Right hindlimb (tissue), 1 donor: ENCODE measurements at places on chromosomes 2 and 18.

GRCh38 chr18:3213300-3214059 is 6.3 kb downstream of the MYOM1 start:
- DNase-seq: no peak

DNA sequence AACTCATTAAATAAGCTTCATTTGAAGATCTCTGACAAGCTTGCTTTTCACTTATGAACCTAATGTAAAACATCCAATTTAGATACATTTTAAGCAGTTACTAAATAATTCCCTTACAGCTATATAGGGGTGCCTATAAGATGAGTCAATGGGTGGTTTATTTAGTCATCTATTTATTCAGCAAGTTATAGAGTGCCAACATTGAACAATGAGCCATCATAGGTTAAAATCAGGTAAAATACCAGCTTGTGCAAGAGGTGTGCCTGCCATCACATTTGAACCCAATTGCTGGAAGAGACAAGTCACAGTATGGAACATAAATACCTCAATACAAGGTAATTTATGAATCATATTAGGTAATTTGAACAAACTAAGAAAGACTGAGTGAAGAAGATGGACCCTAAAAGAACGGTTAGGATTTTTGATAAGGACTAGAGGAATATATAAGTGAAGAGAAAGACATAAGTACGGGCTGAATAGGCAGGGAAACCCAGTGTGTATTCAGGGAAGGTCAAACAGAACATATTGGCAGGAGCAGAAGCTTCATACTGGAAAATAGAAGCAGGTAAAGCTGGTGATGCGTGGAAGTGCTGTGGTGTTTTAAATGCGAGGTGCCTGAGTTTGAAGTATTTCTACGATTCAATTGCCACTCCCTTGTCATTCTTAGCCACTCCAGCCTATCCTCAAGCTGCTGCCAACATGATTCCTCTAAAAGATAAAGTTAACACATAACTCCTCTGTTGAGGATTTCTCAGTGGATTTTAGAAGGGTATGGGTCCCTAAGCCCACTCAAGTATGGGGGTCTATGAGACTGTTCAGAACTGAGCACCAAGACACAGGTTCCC is 18.9 kb upstream of the STAT4 start:
- DNase-seq: no peak

DNA sequence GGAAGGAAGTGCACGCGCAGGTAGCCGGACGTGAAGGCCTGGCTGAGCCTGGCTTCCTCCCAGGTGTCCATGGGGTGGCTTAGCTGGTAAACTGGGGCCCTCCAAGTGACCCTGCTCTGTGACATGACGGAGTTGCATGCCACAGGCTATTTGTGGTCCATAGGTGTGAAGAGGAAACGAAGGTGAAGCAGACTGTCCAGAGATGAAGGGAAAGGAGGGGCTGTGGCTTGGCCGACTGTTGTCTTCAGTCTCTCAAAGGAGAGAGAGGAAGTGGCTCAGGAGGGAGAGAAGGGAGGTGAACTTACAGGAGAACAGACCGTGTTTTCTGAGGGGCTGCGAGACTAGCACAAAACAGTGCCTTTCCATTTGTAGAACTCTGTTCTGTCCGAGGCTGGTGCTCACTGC is 19.3 kb downstream of the INPP5D start:
- DNase-seq: no peak

GRCh38 chr2:96138179-96139145 is at the start of gene ASTL:
Gene ASTL (minus strand): TSS chr2:96138502. CDS start chr2:96138436, 66 bp downstream.
- DNase-seq: no peak

DNA sequence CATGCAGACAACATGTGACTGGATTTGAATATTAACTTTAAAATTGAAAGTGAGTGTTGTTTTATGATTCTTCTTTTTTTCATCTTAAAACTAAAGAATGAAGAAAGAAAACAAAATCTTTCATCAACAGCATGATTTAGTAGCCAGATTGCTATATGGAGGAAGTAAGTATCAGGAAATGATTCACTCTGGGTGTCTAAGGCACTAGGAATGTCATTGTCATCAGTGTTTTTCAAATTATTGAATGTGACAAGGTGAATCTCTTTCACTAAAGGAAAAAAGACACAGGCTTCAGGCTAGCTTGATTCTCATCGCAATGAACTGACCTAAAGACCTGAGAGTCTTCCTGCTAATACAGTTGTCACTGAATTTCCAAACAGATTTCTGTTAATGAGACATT is 430.1 kb downstream of the FBXO15 start:
- no peak for DNase-seq

DNA sequence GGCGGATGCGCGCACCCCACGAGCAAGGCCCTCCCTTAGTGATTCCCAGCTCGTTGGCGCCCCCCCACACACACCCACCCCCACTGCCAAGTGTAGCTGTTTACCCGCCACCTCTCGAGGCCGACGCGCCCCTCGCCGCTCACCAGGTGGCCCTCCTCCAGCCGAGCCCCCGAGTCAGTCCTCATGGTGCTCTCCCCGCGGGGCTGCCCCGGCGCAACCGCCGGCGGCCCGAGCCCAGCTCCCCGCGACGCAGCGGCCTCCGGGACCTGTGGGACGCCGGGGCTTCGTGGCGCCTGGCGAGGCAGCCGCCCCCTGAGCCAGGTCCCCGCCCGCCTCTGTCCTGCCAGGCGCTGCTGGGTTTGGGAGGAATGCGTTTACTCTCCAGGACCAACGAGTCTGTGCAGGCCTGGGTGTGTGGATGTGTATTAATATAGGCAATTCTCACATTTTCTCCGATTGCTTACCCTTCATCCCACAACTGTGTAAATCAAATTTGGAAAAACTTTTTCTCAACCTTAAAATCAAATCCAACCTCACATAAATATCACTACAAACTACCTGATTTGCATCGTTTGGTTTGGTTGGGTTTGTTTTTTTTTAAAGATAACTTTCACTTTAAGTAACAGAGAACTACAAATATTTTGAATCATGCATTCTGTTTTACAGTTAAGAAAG is at the start of gene TMEM237:
TSS of gene TMEM237 (minus strand) at position 288 of the 675 bp plus-strand sequence. CDS start at position 185, 103 bp downstream.
- peak; percentile 71 for DNase-seq

DNA sequence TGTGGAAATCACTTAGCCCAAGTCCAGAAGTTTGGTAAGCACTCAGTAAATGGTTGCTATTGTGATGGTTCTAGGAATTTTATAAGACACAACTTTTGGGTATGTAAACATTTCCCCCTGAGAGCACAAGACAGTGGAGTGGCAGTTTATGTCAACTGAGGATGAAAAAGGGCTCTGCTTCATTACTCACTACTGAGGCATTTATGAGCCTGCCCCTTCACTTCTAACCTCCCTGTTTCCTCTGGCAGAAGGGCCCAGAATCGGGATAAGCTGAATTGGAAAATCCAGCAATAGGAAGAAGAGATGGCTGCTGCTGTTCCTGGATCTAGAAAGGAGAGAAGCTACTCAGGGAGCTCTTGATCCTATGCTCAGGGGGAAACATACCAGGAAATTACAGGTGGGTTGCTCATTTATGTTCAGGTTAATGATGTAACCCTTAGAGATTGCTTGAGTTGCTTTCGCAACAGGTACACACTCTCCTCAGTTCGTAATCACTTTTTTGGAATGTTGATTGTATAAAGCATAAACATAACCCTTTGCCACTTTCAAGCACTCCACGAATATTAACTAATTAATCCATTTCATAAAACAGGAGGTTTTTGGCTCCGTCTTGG is 46.3 kb downstream of the ADCYAP1 start:
- no peak for DNase-seq

DNA sequence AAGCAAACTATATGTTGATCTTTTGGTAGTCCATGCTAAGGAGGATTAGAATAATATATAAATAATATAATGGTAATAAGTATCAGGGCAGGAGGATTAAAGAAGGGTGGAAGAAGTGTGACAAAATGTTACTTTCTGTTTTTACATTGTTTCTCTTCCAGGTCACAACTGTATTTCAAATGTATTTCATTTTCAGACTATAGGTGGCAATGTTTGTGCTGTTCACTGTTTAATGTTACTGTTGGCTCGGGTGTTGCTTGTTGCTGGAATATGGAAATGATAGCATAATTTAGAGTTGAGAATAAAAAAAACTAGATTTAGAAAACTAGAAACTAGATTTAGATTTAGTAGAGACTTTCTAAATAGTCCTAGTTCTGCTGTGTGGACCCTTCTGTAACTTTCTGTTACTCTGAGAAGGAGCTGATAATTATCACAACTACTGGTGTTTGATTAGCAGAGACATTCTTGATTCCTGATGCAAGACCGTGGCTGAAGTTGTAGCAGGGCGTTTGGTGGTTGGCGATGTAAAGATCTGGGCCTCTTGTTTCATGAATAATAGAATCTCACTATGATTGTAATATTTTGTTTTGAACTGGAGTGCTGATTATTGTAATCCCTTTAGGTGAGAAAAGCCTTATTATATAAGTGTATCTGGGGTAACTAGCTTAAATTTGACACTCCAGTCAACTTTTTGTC is 7.9 kb downstream of the NEDD4L start:
- no peak for DNase-seq

DNA sequence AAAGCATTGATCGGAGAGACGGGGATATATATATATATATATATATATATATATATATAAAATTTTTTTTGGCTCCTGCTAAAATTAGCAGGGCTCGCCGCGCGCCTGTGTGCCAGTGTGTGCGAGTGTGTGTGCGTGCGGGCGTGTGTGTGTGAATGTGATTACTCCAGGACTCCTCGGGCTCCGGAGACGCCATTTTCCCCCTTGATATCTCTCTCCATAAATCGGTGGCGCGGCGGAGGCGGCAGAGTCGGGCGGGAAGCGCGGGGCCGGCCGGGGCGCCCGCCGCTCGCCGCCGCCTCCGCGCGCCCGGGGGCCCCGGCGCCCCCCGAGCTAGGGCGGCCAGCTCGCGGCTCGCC is 795 bp upstream of the SETBP1 start:
- peak; percentile 77 for DNase-seq

DNA sequence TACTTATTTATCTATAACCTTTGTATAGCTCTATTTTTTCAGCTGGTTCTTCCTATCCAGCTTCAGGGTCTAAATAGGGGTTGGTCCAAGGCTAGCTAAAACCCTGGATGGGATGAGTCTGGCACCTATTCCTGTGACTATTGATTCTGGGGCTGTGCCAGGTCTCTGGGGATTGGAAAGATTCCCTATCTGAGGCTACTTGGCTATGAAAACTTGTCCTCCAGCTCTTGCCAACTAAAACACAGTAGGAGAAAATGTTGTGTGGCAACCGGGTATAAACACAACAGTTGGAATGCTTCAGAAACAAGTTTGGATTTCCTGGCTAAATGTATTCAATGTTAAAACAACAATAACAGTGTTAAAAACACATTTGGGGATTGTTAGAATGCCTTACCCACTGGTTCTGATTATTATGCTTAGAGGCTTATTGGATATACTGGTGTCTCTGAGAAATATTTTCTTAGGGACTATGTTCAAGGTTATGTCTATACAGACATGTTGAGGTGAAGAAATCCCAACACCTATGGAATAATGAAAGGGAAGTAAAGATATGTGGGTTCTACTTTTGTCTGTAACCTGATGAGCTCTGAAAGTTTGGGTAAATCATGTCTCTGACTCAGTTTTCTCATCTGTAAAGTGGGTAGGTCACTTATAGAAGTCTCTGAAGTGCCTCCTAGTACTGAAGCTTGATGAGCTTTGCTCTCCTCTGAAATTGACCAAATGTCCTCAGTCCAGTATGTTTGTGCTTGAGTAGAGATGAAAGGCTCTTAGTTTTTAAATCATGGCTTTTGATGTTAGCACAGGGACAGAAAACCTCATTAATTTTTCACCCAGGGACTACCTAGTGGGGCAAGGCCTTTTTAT is 460.7 kb downstream of the MTX2 start:
- DNase-seq: peak; percentile 68

DNA sequence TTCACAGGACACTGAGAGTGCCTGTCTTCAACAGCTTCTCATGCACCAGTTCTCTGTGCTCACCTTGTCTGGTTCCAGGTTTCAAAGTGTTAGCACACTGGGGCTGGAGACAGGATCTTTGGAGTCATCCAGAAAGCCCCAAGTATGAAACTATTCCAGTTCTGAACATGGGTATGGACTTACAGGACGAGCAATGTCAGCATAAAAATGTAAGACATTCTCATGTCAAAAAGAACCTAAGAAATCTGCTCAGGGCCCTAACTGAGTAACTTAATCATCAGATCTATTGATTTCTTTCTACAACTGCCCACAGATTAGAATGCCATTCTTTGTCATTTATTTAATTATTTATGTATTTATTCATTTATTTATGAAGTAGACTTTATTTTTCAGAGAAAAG is 184.5 kb downstream of the AGPS start:
- no peak for DNase-seq

DNA sequence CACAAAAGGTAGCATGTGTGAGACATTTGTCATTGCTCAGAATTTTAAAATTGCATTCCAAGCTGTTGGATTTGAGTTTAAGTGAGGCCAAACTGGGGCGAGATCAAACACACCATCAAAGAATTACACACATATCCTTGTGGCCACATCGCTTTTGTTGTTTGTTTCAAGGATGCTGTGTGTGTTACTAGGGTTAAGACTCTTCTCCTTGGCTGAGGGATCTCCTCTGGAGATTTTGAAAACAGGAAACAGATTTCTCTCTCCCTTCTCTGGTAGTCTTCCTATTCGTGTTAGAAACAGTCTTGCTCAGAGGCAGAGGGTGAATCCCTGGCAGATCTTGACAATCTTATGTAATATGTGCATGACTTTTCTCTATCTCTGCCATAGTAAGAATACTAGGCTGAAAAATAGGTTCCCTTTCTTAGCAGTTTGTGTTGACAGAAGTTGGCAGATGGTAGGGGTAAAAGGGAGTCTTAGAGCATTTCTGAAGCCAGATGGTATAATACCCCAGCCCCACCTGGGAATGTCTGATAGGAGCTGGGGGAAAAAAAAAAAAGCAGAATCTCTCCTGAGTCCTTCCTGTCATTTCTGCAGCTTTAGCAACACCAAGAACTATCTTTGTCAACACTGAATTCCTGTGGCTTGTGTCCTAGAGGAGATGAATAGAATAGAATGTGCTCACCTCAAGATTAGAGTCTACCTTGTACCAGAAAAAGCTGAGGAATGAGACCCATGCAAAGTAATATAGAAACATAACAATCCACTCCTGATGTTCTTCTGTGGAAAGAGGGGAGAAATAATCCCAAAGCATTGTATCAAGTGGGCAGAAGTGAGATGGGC is 101.8 kb downstream of the XRCC5 start:
- no peak for DNase-seq

DNA sequence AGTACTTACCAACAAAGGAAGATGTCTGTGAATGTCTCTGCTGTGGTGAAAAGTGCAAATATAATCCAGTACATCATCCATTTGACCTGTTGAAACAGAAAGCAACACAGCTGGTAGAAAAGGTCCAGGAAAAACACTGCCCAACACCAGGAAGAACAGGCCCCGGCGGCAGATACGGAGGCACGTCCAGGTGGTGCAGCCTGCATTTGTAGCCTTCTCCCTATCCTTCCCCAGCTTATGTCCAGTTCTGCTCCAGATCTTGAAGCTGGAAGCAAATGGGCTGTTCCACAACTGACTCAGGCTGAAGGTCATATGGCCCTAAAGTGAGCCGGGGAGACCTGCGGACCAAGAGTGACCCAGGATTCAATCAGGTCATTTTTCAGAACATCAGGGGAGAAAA is 64.7 kb downstream of the MRPL35 start:
- DNase-seq: no peak
